ENCODE measurements at places on chromosomes 16 and 17.

DNA sequence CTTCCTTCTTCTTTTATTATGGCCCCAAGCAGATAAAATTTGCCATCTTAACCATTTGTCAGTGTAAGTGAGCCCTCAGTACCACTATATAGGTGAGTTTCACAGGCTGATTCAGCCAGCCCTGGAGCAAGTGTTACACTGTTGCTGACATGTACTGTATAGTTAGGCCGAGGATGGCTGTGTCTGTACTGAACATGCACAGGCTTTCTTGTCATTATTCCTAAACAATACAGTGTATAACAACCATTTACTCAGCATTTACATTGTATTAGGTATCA is 53.7 kb downstream of the AMFR start:
- no peak for DNase-seq

DNA sequence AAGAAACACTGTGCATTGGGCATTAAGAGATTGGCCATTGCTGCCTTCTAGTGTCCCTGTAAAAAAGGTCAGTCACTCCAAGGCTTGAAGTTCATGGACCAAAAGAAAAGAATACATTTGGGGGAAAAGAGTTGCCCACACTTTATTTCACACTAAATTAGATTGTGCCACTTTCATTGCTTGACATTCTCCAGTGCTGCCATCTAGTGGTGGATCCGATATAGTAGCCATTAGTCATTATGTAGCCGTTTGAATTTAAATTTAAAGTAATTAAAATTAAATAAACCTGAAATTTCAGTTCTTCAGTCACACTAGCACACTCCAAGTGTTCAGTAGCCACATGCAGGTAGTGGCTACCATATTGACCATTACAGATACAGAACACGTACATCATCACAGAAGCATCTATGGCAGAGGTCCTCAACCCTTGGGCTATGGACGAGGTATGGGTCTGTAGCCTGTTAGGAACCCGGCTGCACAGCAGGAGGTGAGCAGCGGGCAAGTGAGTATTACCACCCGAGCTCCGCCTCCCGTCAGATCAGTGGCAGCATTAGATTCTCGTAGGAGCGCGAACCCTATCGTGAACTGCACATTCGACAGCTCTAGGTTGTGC is 21.9 kb upstream of the CDH5 start:
- no peak for DNase-seq

DNA sequence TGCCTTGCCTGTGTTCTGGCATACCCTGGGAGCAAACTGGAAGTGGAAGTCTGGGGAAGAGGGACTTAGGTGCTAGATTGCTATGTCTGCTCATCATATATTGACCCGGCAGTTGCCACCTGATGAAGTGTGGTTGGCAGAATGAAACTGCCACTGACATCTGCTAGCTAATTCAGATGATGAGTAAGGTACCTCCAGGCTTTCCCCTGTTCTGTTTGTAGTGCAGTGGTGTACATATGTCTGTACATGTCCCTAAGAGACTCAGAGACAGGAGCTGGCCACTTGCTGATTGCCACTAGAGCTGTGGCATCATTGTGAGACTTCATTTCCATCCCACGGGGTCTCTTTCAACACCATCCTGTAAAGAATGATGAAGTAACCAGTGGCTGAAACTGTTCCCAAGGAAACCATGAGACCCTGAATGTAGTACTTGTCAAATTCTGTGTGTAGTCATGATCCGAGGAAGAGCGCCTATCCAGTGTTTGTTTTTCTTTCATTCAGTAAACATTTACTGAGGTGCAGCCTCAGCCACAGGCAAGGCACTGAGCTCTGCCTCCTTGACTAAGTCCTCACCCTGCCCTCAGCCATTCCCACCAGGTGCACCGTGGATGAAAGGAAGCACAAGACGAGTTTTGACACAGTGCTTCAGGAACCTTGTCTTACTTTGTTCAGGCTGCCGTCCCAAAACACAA is 13.2 kb downstream of the CLUAP1 start:
- DNase-seq = no peak

GRCh38 chr16:6611535-6611934 is 721.1 kb upstream of the RBFOX1 start:
- DNase-seq = no peak

GRCh38 chr17:32626379-32626791 is 139.6 kb downstream of the CDK5R1 start:
- DNase-seq = no peak

DNA sequence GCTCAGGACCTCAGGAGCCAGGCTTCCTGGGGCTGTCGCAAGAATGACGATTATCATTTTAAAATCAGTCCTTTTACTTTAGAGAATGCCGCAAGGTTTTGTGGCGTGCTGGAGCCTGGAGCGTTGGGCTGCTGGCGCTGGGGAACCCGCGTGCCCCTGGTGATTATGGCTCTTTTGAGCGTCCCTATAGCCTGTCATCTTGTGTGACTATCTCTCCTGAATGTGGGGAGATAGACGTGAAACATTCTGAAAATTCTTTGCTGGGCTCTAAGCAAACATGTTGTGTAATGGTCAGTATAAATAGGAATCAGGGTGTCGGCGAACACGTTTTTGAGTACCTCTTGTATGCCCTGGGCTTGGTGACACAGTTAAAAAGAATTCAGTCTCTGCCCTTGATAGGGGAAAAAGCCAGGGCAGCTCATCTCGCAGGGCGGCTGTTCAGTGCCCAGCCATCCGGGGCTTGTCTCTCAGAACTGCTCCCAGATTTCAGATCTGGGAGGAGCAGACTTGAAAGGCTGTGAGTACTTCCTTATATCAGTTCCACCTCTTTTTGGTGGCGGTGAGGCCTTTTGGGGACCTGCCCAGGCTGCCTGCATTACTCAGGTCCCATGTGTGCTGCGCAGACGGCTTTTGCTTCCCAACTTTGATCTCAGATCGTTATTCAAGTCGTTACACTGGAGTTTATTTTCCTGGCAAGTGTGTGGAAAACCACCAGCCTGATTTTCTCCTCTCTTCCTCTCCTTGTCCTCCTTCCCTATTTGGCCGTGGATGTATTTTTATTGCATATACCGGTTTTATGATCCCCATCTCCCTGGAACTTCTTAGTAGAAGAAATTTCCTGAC is 973 bp downstream of the SLC7A6 start:
- no peak for DNase-seq

GRCh38 chr17:60959011-60959410 is 281.4 kb downstream of the BCAS3 start:
- DNase-seq = no peak

DNA sequence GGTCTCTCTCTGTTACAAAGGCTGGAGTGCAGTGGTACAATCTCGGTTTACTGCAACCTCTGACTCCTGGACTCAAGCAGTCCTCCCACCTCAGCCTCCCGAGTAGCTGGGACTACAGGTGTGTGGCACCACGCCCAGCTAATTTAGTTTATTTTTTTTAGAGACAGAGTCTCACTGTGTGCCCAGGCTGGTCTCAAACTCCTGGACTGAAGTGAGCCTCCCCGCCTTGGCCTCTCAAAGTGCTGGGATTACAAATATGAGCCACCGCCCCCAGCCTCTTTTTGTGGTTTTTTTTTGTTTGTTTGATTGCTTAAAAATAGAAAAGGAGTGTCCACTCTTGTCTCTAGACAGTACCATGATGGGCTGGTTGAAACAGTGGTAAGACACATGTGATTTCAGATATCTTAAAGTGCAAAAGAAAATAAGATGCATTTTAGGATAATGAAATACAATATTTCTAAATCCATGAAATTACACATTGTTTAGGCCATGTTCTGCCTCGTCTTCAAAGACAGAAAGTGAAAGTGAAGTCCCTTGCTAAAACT is 27.4 kb downstream of the KIAA0513 start:
- DNase-seq = no peak

- DNase-seq = no peak
Measured at GRCh38 chr16:27320261-27321012, 6.7 kb downstream of the IL4R start.
